ENCODE measurements at places on chromosomes 4 and X.

- DNase-seq = no peak
Measured at GRCh38 chr4:127182687-127183086, 450.1 kb upstream of the INTU start.

- no peak for DNase-seq
Measured at GRCh38 chr4:120725639-120726580, 196.6 kb downstream of the PRDM5 start.

GRCh38 chrX:17919896-17920446, 58.9 kb upstream of the RAI2 start:
- DNase-seq = no peak

DNA sequence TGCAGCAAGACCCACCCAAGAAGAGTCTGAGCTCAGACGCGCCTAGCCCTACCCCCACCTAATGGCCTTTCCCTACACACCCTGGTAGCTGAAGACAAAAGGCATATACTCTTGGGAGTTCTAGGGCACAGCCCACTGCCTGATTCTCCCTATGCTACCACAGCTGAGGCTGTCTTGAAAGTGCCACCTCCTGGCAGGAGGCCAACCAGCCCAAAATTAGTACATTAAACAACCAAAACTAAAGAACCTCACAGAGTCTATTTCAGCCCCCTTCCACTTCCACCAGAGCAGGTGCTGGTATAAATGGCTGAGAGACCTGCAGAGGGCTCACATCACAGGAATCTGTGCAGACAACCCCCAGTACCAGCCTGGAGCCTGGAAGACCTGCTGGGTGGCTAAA, 119.1 kb downstream of the HMGN5 start:
- no peak for DNase-seq

DNA sequence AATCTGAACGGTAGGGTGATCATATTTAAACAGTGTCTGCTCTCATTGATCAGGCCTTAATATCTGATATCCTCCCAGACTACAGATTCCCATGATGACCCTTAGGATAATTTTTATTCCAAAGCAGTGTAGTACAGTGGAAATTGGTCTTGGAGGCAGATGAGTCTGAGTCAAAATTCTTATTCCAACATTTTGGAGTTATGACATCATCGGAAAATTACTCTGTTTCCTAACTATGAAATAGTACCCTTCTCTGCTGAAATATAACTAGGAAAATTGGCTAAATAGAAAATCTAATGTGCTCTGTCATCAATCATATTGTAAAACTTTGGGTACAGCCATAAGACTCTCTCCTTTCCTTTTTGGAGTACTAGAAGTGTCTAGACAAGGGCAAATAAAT, 583.3 kb downstream of the STPG2 start:
- no peak for DNase-seq

DNA sequence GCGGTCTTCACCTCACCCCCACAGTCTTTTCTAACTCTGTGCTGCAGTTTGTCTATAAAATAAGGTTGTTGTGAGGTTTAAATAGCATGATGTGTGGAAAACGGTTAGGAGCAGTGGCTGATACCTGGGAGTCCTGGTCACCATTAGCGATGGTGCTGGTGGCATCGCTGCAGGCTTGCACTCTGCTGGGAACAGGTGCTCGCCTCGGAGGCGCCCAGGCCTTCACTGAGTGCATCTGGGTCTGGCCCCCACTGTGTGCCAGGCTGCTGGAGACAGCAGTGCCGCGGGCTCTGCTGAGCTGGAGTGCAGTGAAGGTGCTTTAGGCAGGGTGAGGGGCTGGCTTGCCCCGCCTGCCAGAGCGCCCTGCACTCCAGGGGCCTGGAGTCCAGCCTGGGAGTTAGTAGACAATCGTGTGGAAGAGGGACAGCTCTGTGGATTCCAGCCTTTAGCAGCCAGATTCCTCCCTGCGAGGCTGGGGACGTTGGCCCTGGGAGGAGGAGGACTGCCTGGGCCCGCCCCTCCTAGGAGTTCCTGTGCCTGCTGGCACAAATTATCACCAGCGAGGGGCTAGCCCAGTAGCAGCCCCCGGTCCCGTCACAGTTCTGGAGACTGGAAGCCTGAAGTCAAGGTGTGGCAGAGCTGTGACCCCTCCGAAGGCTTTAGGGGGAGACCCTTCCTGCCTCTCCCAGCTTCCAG, 7.3 kb downstream of the RGS12 start:
- no peak for DNase-seq

- no peak for DNase-seq
Measured at GRCh38 chr4:499567-499966, 557 bp downstream of the PIGG start.

GRCh38 chr4:136241221-136241986, 1290.9 kb downstream of the PCDH18 start:
- DNase-seq = no peak

DNA sequence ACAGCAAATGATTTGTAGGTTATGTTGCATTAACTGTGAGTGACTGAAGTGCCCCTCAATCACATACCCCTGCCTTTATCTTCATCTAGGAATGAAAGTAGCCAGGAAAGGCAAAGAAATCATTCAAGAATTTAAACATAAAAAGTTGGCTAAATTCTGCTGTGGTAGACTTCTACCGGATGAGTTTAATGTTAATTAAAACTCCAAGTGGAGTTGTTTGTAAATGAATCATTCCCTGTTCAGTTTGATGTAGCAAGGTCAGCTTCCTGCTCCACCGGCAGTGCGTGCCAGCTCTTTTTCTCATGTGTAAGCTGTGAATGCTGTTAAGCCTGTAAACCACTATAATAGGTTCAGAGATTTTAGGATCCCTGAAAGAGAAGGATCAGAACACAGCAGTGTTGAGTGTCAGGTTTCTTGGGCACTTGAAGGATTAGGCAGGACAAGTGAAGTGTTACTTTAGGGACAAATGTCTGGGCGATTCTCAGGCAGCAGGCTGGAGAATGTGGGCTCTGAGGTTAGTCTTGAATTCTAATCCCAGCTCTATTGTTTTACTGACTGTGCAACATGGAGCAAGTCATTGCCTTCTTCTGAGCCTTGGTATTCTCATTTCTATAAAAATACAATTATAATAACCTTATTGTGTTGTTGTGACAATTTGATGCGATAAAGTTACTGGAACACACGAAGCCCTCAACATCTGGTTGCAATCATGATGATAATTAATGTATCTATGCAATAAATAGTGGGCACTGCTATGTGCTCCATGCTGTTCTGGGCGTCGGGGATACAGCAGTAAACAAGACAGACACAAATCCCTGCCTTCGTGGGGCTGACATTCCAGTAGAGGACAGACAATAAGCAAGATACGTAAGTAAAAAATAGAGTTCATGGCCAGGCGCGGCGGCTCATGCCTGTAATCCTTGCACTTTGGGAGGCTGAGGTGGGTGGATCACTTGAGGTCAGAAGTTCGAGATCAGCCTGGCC, 112.0 kb downstream of the SHROOM3 start:
- DNase-seq = no peak

- no peak for DNase-seq
Measured at GRCh38 chr4:183499801-183500200, 5.1 kb upstream of the ING2 start.

DNA sequence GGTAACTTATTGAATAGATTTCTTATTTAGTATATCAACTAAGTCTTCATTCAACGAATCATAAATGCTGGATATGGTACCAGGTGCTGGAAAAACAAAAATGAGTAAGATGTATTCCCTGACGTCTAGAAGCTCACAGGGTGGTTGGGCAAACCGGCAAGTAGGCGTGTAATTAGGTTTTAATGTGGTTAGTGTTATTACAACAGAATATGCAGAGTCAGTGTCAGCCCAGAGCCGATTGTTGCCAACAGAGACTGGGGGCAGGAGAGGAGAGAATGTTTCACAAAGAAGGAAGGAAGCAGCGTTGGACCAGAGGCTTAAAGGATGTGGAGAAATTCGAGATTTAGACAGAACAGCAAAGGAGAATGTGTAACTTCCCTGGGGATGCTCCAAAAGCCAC, 111.7 kb downstream of the TENM3 start:
- DNase-seq = no peak

- no peak for DNase-seq
Measured at GRCh38 chrX:41542135-41542534, 95.0 kb downstream of the NYX start.

DNA sequence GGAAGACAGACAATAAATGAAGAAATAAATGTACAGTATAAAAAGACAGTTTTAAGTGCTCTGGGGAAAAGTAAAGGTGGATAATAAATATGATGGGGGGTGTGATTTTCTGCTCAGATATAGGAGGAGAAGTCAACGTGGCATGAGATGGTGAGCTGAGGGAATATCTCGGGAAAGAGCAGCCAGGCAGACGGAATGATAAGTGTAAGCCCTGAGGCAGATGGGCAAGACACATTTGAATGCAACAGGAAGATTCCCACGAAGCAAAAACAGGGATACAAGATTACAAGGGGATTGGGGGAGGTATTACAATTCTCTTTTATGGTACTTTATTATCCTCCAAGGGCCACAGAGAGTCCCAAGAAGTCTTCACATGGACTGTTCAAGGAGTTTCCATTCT, 11.1 kb downstream of the ANXA3 start:
- DNase-seq = no peak

DNA sequence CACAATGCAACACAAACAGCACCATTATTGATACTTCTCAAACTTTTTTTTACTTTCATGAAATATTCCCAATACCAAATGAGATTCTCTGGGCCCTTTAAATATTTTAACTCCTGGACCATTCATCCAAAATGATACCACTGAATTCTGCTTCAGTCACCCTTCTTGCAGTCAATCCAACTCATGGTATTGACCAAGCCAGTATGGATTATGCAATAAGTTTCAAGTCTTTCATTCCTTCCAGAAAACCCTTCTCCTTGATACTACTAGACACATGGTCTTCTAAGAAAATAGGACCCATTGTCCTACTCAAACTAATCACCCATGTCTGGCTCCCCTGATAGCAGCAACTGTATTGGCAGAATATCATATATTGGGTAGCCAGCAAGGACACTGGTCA, 23.0 kb downstream of the ZNF721 start:
- no peak for DNase-seq

- DNase-seq = no peak
Measured at GRCh38 chr4:175297965-175298565, 379.9 kb downstream of the ADAM29 start.

- DNase-seq = no peak
Measured at GRCh38 chr4:147217655-147218054, 263.2 kb upstream of the EDNRA start.

GRCh38 chr4:6391852-6392188, 80.6 kb downstream of the PPP2R2C start:
- DNase-seq = no peak

- DNase-seq = no peak
Measured at GRCh38 chr4:94722270-94722669, 35.5 kb upstream of the BMPR1B start.

GRCh38 chr4:65482410-65482809, 187.9 kb downstream of the EPHA5 start:
- DNase-seq = no peak

GRCh38 chr4:88719381-88719780, 21.8 kb upstream of the NAP1L5 start:
- DNase-seq = no peak

- DNase-seq = no peak
Measured at GRCh38 chr4:107890779-107891178, 40.6 kb upstream of the CYP2U1 start.

DNA sequence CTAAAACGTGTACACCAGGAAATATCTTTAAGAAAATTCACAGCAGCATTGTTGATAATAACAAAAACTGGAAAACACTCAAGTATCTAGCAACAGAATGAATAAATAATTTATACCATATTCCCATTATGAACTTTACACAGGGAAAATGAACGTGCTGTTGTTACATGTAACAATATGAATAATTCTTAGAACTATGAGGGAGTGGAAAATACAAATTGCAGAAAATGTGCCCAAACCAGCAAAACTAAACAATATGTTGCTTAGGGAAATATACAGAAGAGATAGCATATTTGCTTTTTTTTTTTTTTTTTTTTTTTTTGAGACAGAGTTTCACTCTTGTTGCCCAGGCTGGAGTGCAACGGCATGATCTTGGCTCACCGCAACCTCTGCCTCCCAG, 14.8 kb upstream of the FAT1 start:
- DNase-seq = no peak

DNA sequence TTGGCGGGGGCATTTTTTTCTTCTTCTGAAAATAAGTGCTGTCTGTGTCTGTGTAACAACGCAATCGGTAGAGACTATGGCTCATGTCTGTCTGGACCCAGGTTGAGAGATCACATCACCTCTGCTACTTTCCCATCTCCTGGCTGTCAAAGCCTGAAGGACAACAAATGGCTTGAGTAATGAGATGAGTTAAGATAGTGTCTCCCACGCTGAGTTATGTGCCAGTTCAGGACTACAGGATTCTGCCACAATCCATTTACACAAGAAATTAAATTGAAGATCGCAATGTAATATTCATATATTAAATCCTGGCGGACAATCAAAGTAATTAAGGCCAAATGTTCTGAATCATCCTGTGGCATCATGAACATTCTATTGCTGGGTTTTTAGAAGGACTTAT, 16.5 kb upstream of the ARHGAP36 start:
- DNase-seq = no peak

DNA sequence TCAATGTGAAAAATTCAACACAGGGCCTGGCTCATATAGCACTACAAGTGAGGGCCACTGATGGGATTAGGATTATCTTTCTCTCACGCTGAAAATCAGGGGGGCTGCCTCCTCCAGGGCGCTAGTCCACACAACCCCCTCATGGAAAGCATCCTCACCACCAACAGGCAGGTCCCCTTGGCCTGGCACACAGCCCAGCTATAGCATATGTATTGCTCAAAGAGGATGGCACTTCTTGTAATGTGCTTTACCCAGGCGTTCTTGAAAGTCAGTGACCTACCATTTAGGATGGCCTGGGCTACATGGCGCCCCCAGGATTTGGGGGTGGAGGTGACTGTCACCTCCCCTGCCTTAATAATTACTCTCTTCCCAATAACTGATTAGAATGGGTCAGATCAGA, 71.0 kb upstream of the LSM6 start:
- DNase-seq = no peak

- DNase-seq = no peak
Measured at GRCh38 chr4:20086799-20087521, 164.7 kb upstream of the SLIT2 start.

DNA sequence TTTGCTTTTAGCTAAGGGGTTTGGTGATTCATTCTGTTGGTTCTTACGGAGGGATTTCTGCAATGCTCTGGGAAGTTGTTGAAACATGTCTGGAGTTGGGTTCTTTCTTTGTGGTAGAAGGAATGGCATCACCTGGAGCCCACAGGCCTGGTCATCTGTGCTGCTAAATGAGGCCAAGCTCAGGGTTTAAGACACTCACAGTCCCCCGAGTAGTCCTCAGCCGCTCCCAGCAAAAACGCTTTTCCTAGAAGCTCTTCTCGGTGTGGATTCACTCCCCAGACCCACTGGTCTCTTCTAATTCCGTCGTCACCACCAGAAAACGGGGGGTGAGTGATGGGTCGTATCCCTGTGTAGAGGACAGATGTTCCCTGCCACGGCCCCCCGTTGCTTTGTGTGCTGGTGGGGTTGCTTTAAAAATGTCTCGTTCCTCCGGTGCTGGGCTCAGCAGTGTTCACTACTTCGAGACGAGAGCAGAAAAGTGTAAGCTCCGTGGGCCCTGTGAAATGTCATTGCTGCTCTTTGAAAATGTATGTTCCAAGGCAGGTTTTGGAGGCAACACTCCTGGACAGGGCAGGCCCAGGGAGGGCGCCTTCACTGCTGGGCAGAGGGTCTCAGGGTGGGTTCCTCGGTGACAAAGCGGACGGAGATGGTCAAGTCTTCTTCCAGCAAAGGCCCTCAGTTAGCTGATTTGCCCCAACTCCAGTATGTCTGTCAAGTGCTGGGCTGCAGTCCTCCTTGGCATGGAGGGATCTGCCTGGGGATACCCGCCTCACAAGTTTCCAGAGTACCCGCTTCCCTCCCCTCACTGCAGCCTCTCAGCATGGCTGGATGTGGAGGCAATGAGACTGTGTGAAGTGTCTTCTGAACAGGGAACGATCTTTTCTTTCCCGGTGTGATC, 37.3 kb downstream of the PSAPL1 start:
- no peak for DNase-seq

Measured in WTC11 (cell line).